ENCODE measurements at places on chromosomes 13 and 19.
A peak's percentile ranks its signal among the peaks of the same experiment; 100 is the strongest.

GRCh38 chr19:3494051-3494450 lies 6.4 kb downstream of the DOHH start:
- DNase-seq, result peak; percentile 86

- DNase-seq, result no peak
These were observed 508.6 kb upstream of the KLHL1 start for GRCh38 chr13:70616847-70617246.

GRCh38 chr13:80685942-80686341 lies 345.0 kb upstream of the SPRY2 start:
- no peak for DNase-seq

DNA sequence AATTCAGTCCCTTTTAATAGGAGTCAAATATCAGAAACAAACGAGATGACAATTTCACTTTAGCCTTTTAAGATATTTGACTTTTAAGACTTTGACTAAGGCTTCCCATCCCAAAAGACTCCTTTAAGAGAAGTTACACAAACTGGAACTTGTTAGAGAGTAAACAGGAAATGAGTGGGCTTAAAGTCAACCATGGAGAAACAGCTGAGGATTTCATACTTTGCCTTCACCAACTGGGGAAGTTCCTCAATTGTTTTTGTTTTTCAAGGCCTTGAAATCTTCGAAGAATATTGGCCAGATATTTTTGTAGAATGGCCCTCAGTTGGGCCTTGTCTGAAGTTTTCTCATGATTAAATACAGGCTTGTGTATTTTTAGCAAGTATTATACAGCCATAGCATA lies 227.3 kb downstream of the POU4F1 start:
- no peak for DNase-seq

DNA sequence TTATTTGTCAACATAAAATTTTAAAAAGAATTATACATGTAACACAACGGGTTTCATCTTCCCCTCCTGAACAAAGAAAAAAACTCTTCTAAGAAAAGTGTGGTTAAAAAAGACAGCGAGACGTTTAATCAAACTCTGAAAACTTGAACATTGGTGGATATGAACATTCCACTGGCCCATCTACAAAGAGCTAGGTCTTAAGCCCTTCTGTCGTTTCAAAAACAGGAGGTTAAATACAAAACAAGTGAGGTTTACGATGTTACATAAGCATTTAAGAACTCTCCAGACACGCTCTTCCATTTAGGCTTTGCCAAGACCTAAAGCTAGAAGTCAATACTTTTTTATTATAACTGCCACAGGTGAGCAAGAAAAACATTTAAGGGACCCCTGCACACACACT lies 9.4 kb upstream of the DOCK9 start:
- no peak for DNase-seq
